Stimulated activated CD8-positive, alpha-beta memory T cell treated with anti-CD3 and anti-CD28 coated beads, Interleukin-4, amount 100 ng/mL, for 24 hours (primary cell): ENCODE measurements at places on chromosomes 2 and 18.

GRCh38 chr2:64622443-64623241 lies 31.1 kb downstream of the SERTAD2 start:
- no peak for DNase-seq

DNA sequence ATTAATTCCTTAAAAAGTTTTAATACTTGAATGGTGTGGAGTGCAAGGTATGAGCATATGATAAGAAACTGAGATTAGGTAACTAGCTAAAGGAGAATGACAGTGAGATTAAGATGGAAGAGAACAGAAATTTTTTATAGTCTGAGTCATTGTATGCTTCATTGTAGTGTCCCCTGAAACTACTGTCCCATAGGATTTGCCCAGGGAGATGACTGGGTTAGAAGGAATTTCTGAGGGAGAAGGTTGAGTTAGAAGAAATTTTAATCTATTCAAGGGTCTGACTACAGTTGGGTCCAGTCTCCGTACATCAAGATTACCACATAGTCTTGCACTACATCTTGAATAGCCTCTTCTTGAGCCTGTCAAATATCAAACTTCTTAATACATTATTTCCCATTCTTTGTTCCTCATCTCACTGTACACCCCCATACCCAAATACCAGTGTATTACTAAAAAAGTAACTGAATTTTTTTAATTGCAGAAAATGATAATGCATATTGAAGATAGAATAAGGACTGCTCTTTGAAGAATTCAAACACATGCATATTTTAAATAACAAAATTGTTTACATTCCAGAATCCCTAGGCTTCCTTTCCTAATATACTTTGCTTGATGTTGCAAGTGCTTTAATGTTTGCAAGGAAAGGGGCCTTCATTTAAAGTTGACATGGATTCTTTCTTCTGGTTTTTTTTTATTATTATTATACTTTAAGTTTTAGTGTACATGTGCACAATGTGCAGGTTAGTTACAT lies 314.3 kb upstream of the COL3A1 start:
- DNase-seq: no peak

DNA sequence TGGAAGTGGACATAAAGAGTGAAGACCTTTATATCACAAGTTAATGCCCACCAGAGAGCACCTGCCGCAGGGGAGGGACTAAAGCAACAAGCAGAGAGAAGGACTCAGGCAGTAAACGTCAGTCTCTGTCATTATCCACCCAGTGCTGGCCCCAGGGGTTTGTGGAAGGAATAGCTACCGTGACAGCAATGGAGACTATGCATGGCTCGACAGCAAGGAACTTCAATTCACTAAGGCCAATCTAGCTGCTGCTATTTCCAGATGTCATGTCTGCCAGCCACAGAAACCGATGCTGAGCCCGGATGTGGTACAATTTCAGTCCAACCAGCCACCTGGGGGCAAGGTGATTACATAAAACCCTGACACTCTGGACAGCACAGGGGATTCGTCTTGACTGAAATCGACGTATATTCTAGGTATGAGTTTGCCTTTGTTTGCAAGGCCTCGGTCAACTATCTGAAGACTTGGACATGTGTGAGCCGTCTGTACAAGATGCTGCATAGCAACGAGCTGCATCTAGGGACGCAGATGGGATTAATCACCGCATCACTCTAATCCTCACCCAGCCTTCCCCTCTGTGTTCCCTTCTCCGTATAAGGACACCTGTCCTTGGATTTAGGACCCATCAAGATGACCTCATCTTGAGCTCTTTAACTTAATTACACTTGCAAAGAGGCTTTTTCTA lies 154.1 kb upstream of the SH3BP4 start:
- DNase-seq: no peak

DNA sequence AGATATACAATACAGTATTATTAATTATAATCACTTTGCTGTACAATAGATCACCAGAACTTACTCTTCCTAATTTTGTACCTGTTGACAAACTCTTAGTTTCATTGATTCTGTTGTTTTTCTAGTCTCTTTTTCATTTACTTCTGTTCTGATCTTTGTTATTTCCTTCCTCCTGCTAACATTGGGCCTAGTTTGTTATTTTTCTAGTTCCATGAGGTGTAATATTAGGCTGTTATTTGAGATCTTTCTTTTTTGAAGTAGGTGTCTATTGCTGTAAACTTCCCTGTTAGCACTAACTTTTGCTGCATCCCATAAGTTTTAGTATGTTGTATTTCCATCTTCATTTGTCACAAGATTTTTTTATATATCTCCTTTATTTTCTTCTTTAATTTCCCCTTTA lies 55.1 kb downstream of the LIMS1 start:
- DNase-seq: no peak

DNA sequence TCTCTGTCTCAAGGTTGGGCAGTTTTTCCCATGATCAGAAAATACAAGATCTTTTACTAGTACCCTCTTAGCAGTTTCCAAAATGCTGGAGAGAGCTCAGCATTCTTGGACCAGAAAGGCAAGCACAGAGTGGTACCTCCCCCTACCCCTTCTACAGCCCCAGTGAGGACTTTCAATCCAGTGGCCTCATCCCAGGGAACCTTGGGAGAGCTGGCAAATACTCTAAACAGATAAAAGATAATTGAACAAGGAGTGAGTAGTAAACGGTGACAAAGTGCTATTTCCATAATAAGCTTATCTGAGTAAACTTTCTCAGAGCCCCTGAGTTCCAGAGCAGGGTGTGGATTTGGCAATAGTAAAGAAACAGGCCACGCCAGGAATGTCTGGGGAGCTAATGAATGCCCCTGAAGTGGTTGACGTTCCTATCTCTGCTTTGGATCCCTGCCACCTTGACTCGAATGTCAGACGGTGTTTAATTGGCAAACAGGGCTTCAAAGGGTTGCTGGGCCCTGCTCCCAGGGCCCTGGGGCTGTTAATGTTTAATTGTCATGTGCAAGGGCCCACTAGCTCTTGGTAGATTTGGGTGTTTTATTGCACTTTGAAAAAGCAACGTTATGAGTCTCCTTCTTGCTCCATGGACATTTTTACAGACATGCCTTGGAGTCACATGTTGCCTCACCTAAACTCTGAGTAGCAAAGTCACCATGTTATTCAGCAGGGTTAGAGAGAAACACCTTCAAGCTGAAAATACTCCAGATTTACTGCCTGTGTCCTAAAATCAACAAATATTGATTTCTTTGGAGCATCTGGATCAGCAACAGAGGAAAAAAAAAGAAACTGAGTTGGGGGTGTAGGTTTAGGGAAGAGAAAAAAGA lies 239.9 kb downstream of the CYRIA start:
- no peak for DNase-seq

DNA sequence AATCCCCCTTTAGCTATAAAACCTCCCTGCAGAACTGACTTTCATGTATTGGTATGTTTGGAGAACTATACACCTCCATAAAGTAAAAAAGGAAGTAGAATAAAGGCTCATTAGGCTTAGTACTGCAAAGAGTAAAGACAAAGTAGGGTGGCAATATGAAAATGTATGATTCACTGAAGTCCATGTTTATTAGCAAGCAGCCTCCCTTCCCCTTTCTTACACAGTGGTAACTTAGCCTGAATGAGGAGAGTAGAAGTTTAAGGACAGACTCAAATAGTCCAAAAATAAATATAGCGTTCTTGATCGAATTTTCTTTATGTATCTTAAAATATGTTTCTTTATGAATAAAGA lies 1.5 kb downstream of the ZNF804A start:
- DNase-seq: no peak

- no peak for DNase-seq
Observed at GRCh38 chr2:100767224-100767653, 52.7 kb upstream of the NPAS2 start.

GRCh38 chr2:31191931-31192330 lies 25.4 kb downstream of the CAPN14 start:
- DNase-seq: no peak

DNA sequence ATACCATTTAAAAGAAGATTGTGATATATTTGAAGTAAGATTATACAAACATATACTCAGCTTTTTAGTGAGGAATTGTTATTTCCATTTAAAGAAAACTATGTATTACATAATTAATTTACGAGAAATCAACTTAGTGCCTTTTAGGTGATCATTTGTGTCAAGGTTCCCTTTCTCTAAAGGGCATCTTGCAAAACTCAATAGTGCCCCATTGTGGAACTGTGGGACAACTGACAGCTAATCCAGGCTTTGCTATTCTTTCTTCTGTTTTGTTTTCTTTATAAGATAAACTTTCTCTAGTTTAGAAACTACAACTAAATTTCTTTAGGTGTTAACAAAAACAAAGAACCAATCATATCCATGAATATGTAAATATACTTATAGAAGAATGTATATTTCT lies 24.3 kb upstream of the VIT start:
- DNase-seq: no peak
